ENCODE measurements at places on chromosomes 4 and X.

DNA sequence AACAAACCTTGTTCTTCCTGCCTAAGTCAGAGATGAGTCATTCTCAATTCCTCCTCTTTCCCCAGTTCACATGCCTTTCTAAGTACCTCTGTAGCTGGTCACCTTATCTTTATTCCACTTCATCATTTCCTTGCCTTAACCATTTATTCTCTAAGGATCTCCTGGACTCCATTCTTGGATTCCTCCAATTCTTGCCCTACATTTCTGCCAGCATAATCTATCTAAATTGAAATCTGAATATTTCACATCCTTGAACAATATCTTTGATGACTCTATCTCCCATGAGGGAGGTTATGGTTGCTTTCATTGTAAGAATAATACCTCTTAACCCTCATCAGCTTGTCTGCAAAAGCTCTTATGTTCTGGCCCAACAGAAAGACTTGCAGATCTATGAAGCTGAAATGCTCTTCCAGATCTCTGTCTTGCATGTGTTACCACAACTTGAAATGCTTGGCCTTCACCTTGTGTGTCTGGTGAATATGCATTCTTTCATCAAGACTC lies 28.6 kb upstream of the PDE5A start:
- DNase-seq: peak; percentile 19

- peak; percentile 38 for DNase-seq
Measured at GRCh38 chr4:153345012-153345981, 809 bp downstream of the MND1 start.

- DNase-seq: peak; percentile 82
Measured at GRCh38 chr4:76990288-76991080, 40.9 kb downstream of the SEPTIN11 start.

- DNase-seq: no peak
Measured at GRCh38 chrX:72477781-72478181, 94.9 kb downstream of the HDAC8 start.

DNA sequence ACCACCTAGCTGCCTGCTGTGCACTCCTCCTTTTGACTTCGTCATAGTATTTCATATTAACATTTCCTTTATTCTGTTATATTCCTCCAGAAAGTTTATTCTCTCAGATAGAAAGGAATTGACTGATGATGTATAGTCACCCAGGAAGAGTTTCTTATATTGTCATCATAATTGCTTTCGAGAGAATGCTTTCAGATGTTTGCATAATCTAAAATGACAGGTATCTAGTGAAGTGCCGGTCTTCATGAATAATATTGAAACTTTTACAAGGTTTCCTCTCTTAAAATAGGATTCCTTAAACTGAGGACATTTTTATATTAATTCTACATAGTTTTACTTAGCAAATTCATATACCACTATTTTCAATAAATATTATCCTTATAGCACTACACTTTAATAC lies 10.1 kb downstream of the SEC24D start:
- no peak for DNase-seq

GRCh38 chr4:84669201-84669600 lies 86.3 kb downstream of the CDS1 start:
- DNase-seq: no peak

DNA sequence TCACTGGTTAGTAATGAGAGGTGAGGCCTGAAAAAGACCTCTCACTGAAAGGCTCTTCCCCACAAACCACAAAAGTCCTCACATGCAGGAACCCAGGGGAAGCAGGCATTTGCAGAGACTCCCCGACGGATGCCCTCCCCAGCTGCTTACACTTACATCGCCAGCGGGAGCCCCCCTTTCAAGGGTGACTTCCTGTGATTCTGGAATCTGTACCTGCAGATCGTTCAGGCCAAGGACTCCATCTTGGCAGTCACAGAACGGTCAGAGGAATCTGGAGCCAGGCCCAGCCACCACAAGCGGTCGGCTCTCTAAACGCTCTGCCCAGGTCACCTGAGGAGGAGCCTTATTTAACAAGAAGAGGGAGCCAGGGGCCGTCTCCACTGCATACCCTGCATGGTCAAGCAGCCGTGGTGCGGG lies 71.3 kb upstream of the STS start:
- no peak for DNase-seq

DNA sequence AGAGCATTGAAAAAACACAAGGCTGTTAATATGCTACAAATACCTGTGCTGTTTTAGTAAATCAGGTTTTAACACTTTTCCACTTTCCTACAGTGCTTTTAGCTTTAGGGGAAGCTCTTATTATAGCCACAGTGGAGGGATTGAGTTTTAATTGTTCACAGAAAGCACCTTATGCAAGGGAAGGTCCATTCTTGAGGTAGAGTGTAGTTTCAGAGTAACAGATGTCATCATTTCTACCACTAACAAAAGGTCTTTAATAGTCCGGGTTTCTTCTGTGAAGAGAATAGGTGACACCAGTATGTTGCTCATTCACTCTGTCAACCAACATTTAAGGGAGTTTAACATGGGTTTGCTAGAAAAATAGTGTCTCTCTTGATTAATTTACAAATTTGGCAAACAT lies 104.4 kb downstream of the STIM2 start:
- DNase-seq: no peak

GRCh38 chr4:74365761-74366160 lies 816 bp downstream of the EREG start:
- DNase-seq: no peak

DNA sequence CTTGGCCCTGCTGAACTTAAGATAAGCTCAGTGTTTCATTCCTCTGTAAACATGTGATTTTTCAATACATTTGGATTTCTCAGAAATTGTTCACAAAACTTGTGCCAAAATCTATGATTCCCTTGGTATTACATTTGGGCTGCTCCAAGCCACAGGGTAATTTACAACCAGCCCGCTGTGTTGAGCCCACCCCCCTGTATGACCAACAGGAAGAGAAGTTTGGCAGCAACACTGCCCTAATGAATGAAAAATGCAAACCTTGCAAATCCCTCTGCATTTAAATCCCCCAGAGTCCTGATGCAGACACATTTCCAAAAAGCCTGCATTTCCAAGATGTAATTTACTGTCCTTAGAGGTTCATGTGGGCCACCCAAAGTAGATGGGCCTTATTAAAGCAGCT lies 34.1 kb upstream of the GAB1 start:
- DNase-seq: no peak

- no peak for DNase-seq
Measured at GRCh38 chr4:181592221-181592745, 650.9 kb upstream of the TENM3 start.

DNA sequence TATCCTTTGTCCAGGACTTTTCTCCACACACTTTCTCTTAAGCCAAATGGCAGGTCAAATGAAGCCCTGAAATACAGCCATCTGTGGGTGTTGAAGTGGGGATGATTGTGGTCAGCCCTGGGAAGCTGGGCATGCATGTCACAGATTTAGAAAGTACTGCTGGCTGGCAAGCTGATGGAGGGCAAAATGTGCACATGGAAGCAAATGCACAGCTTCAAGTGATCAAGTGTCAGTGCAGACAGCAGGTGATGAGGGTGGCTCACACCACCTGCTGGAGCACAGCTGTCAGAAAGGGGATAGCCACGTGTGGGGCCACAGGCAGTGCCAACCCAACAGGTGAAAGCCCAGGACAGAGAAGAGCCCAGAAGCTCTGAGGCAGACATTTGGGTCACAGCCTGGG lies 40.3 kb upstream of the ATXN3L start:
- DNase-seq: no peak

DNA sequence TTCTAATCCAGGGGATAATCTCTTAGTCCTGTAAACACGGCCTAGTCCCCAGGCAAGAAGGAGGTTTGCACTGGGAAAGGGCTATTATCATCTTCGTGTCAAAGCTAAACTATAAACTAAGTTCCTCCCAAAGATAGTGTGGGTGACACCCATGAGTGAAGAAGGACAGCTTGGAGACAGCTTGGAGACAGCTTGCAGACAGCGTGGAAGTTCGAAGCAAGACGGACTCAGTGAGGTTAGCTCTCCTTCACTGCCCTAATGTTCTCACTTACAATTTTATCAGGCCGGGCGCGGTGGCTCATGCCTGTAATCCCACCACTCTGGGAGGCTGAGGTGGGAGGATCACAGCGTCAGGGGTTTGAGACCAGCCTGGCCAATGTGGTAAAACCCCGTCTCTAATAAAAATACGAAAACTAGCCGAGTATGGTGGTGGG lies 19.2 kb upstream of the PLCXD1 start:
- DNase-seq: no peak

GRCh38 chrX:8289523-8289922 lies 118.5 kb upstream of the VCX2 start:
- peak; percentile 32 for DNase-seq

DNA sequence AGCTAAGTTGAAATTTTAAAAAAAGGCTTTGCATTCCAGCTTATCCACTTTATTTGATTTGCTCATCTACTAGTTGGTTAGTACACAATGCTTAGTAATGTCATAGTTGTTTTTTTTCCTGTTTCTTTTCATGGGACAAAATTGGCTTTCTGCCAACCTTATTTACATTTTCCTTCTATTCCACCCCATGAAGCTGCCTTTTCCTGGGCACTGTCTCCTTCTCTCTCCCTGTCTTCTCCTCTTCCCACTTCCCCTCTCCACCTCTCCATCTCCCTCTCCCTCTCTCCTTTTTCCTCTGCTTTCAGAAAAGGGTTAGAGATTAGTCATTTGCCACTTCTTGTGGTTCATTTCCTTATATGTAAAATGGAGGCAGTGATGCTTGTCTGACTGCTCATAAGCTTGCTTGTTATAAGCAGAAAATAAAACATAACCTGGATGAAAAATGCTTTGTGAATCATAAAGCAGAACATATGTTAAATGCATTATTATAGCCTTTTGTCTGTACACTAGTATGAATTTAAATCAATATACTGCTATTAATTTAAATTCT lies 181.9 kb downstream of the CEP135 start:
- no peak for DNase-seq

- DNase-seq: no peak
Measured at GRCh38 chr4:93513851-93514250, 314.7 kb upstream of the ATOH1 start.

- DNase-seq: no peak
Measured at GRCh38 chr4:149933883-149934282, 118.2 kb upstream of the IQCM start.

GRCh38 chrX:13001097-13001496 lies 26.2 kb downstream of the TMSB4X start:
- no peak for DNase-seq

DNA sequence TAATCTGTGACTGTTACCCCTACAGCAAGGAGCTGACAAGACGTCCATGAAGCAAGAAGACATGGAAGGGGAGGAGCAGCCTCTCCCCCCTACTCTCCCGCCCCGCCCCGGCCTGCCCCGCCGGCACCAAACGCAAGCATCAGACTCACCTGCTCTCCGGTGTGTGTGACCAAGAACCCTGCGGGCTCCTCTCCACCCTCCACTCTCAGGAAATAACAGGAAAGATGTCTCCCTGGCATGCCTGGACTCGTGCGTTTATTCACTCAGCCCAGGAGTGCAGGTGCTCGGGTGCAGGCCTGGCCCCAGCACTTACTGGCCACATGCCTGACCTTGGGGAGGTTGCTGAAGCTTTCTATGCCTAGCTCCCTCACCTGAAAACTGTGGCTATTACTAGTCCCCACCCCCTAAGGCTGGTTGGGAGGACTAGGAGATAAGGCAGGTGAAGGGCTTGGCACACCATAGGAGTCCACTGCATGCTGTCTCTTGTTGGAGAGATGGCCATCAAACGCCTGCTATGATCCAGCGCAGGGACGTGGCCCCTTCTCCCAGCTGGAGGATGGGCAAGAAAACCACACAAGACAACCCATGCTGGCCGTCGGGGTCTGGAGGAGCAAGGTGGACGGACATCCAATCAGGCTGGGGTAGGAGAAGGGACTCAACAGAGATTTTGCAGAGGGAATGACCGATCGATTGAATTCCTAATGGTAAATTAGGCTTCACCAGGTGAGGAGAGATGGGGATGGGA lies 34.9 kb upstream of the CLDN24 start:
- DNase-seq: no peak

GRCh38 chr4:14064984-14065383 lies 437.5 kb upstream of the BOD1L1 start:
- no peak for DNase-seq

GRCh38 chr4:33696586-33696985 lies 2547.7 kb downstream of the ARAP2 start:
- DNase-seq: no peak
